ENCODE measurements at places on chromosomes 16 and 17.

GRCh38 chr16:48358419-48358818 lies 26.8 kb downstream of the SIAH1 start:
- DNase-seq, result no peak

DNA sequence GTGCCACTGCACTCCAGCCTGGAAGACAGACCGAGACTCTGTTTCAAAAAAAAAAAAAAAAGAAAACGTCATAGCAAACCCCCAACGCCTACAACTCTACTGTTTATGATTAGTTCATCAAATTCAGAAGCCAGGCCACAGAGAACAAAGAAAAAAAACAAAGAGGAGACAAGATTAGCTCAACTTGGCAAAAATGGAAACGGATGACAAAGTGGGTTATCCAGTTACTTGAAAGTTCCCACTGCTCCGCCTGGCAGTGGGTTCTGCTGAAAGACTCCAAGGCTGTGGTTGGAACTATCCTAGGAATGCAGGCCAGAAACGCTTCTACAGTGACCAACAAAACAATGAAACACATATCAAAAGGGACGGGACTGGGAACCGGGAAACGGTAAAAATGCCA lies 53.1 kb downstream of the MRM3 start:
- DNase-seq, result no peak

GRCh38 chr16:30874244-30874820 lies 19.5 kb downstream of the BCL7C start:
- no peak for DNase-seq

DNA sequence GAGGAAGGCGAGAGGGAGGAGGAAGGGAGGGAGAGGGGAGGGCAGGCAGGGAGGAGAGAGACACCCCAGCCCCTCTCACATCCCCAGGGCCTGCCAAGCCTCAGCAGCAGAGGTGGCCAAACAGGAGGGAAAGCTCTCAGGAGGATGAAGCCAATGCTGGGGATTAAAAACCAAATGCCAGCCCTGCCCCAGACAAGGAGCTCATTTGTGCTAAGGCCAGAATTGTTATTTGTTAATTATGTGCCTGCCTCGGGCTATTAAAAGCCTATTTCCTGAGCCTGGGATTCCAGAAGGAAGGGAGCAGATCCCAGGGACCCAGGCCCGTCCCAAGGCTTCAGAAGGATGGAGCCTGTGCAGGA lies 27.9 kb upstream of the GINS2 start:
- DNase-seq, result peak; percentile 22

DNA sequence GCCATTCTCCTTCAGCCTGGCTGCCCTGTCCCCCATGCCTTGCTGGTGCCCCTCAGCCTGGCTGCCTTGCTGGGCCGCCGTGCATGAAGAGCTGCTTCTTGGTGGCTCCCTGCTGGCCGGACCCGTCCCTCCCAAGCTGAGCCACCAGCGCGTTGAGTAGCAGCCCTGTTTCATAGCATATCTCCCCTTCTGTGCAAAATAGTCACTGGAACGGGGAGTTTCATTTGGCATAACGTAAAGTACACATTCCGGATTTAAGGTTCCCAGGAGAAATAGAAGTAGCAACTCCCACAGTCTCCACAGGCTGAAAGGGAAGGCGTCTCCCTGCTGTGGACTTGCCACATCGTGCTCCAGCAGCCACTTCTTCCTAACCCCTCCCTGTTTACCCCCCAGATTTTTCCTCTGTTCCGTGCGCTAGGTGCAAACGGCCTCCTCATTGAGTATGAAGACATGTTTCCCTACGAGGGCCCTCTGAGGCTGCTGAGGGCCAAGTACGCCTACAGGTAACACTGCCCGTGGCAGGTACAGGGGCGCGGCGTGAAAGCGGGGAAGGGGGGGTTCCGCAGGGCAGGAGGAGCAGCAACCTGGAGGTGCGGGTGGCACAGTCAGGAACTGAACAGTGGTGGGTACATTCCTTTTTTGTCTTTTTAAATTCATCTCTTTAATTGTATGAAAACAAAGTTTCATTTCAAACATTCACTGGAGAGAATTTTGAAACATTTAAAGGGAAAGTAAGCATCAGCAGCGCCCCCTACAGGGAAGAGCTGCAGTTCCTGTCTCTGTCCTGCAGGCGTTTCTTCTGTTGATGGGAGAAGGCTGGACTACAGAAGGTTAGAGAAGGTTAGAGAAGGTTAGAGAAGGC lies 5.8 kb upstream of the OGFOD3 start:
- peak; percentile 78 for DNase-seq

DNA sequence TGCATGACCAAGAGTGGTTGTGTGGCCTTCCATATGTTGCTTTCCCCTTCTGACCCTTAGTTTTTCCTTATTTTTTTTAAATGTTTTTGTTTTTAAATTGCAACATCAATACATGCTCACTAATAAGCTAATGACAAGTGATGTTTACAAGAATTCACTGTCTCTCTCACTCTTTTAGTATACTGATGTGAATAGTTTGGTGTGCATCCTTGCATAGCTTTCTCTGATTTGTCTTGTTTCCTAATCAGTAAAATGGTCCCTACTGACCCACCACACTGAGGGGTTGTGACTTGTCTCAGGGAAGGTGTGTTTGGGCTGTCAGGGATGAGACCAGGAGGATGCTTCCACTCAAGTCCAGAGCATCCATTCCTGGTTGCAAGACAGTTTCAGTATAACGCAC lies 26.0 kb downstream of the CIITA start:
- no peak for DNase-seq

DNA sequence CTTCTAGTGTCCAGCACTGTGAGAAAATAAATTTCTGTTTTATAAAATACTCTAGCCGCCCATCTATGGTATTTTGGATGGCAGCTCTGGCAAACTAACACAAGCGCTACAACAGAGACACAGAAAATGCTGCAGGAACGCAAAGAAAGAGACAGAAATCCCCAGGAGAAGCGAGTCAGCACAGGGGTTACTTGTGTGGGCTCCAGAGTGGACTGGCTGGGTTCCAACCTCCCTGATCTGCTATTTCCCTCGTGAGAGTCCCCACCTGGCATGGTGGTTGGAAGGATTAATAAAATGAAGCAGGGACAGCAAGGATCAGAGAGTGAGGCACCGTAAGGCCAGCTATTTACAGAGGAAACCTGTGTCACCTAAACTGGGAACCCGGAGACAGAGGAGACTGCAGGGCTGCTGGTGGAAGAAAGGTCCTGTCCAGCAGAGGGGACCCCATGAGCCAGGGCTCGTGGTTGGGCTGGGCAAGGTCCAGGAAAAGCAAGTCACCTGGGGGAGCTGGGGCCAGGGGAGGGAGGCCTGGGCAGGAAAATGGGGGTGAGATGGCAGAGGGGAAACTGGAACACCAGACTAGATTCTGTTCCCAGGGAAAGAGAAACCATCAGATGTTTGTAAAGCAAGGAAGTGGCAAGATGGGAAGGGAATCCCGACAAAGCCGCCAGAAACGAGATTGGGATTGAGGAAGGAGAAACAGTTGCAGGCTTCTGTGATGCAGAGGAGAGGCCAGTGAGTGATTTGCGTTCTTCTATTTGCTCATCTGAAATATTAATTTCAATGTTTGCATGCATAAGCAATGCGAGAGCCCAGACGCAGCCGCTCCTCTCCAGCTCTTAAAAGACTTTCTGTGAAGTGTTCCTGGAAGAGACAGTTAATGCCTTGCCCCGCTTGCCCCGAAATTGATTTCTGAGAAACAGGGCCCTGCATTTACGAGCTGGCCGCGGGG lies 63.0 kb upstream of the TEKT3 start:
- DNase-seq, result no peak

DNA sequence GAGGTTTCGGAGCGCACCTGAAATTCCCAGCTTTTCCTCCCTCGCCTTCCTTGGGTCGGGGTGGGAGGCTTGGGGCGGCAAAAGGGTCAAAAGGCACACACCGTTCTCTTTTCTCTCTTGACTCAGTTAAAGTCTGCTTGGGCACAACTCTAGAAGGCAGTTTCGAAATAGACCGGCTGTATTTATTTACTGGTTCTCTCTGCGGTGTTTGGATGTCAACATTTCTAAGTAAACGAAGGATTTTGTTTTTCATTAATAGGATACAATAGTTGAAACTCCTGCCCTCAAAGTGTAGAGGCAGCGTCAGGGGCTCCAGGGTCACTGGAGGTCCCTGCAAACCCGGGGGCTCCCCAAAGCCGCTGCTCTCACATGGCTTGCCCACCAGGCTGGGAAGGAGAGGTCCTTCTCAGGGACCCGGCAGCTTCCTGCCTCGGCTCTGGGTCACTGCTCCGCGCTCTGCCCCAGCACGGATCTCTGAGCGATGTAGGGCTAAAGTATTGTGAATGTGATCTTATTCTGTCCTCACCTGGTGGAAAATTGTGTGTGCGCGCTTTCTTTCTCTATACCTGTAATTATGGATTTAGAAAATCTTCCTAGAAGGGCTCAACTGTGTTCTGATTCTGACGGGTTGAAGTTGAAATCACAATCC lies 952 bp downstream of the BMERB1 start:
- DNase-seq, result no peak

All from NCI-H1694 (cell line).